ENCODE measurements at places on chromosomes 7 and 10.

DNA sequence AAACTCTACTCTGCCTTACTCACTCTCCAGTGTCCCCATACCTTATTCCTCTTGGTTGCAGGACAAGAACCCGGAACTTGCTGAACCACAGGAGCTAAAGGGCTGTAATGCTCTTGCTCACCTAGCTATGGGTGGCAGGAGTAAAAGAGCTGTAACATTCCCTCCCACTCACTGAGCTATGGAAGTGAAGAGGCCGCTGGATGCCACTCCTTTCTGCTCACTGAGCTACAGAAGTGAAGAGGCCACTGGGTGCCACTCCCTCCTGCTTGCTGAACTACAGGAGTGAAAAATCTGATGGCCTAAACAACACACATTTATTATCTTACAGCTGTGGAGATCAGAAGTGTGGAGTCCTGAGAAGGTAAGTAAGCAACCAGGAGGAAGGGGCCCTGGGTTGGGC lies 17.5 kb downstream of the MRPS24 start:
- no peak for DNase-seq

DNA sequence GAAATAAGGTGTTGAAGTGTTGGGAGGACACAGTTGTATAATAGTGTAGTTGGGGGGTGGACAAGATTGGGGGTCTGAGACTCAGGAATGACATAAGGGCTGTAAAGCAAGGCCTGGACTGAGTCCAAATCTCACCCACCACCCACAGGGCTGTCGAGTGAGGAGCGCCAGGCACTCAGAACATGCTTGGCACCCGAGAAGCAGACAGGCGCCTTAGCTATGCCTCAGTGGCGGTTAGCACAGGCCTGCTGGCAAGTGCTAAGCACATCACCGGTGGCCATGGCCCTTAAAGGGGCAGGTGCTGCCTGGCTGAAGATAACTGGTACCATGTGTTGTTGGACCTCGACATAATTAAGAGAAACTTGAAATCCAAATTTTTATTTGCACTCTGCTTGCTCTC lies 90.7 kb downstream of the COL13A1 start:
- no peak for DNase-seq

DNA sequence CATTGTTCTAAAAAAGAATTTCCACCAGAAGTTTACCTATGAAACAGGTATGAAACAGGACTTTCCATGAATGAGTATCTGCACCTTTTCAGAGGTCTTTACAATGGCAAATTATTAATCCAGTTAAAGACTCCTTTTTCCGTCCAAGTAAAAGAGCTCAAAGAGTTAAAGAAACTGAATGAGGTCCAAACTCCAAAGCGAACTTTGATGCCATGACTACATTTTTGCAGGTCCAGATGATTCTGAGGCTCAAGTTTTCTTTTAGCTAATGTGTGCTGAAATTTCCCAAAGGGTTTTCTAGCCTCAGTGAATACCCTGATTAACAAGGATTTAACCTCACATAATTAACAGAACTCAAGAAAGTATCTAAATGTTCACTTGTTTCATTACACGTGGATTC lies 9.8 kb downstream of the CUBN start:
- DNase-seq, result no peak

GRCh38 chr10:132199268-132199853 lies 12.6 kb downstream of the DPYSL4 start:
- DNase-seq, result no peak

DNA sequence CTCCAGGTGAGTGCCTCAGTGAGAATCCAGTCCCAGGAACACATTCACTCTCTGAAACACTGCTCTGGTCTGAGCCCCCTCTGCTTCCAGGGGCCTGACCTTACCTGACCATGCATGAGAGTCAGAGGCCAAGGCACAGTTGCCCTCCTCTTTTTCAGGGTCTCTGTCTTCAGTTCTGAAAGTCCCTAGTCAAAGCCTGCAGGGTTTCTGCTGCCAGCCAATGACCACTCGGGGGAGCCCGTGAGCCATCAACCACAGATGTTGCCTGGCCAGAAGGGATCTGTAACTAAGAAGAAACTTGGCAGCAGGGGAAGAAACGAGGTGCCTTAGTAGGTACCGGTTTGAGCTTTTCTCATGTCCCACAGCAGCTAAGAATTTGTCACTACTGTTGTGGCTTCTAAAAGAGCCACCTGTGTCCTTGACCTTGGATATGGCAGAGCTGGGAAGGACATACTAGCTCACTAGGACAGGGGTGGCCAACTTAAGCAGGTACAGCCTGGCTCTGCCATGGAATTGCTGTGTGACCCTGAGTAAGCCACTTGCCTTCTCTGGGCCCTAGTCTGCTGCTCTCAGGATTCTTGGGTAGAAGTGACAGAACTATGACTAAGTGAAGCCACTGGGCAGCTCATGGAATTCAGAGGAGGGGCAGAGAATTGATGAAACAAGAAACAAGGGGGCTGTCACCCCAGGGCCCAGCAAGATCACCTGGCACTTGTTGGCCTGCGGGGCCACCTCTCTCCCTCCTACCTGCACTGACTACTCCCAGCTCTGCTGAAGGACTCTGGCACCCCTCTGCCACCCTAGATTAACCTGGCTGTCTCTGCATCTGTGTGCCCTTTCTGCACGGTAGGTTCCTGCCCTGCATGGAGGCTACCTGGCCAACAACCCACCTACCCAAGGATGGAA lies 83.8 kb upstream of the GPR26 start:
- peak; percentile 77 for DNase-seq

- DNase-seq, result no peak
These were observed 99.6 kb upstream of the BTBD16 start for GRCh38 chr10:122171302-122172075.
